Stimulated activated CD4-positive, alpha-beta T cell treated with anti-CD3 and anti-CD28 coated beads, Interleukin-4, amount 100 ng/mL, for 48 hours (primary cell): ENCODE measurements at places on chromosomes 11 and 22.

DNA sequence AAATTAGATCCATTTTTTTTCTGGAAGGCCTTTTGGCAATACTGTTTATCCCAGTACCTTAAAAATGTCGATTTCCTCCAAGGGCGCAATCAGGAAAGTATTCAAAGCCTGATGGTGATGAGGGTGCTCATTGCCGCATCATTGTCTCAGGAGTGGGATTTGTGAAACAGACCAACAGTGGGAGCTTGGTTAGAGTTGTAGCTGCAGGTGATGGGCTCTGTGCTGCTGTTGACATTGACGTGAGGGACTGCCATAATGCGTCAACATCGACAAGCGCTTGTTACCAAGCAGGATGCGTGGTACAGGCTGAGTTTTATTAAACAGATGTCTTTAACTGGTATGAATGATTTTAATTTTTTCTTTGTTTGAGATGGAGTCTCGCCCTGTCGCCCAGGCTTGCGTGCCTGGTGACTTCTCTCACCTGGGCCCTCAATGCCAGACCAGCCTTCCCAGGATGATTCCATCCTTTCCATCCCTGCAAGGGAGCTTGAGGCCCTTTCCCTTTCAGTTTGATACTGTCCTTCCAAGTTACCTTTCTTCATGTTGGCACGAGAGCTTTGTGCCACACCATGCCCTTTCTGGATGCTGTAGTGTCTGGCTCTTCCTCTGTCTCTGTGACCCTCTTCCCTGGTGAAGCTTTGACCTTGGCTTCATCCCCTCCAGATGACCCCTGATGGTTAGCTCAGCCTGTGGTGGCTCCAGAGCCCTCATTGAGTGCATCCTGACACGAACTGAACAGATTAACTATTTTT lies 10.6 kb downstream of the MED15 start:
- DNase-seq, result no peak

DNA sequence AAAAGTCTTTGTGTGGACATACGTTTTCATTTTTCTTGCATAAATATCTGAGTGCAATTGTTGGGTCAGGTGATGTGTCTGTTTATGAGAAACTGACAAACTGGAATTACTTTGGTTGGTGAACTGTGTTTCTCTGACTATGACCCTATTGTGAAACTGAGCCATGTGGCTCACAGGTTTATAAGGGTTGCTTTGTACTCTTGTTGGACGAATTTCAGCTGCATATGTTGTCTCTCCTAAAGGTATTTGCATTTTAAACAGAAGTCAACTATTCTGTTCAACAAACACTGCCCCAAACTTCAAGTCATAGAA lies 34.4 kb upstream of the RASD2 start:
- no peak for DNase-seq

DNA sequence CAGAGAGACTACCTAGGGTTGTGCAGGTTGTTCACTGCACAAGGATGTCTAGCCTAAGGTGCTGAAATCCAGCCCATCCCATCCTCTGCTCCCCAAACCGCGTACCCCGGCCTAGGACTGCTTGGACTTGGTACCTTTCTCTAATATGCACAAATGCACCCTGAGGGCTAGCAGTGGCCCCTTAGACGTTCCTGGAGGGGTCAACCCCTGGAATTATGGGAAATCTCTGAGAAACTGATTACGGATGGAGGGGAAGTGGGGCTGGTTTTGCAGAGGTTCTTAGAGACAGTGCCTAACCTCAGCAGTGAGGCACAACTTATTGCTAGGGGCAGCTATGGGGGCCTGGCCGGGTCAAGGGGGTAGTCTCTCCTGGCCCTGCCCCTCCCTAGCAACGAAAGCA lies 2.5 kb downstream of the C11orf68 start:
- no peak for DNase-seq

DNA sequence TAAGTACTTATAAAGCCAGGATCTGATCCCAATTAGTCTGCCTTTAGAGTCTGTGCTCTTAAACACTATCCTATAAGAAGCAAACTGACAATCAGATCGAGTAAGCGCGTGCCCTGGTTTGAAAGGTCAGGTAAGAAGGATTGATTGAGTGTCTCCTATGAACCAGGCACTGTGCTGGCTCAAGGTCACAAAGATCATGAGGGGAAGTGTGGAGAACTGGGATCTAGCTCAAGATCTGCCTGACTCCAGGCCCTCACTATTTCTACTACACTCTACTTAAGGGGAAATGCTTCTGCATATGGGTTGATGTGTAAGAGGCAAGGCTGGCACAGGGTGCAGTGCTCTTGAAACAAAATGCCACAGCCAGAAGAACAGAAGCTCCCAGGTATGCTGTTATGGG lies 77.0 kb downstream of the ME3 start:
- no peak for DNase-seq

- peak; percentile 4 for DNase-seq
These were observed 26.8 kb upstream of the RAG1 start for GRCh38 chr11:36540998-36541397.

DNA sequence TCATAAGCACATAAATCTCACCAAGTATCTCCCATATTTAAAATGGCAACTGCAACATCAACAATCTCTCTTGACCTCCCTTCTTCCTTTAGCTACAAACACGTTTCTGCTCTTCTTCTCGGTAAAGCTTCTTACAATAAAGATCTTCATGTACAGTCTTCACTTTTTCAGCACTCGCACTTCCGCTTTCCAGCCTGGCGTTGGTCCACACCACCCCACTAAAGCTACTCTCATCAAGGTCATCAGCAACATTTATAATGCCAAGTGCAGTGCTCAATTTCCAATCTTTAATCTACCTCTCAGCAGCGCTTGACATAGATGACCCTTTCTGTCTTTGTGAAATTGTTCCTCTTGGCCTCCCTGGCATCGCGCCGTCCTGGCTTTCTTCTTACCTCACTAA lies 33.6 kb downstream of the NTM start:
- DNase-seq, result no peak

DNA sequence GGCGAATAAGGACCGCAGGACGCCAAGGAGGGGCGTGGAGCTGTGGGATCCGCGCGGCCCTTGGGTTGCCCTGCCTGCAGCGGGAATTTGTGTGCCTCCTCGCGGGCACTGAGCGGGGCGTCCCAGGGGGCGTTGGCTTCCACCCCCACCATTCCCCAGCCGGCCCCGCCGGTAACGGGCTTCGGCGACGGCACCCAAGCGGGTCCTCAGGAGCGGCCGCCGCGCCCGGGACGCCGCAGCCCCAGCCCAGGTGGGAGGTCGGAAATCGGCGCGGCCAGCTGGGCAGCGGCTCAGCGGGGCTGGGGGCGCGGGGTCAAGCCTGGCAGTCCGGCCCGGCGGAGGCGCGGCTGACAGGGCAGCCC lies 320 bp downstream of the CLTCL1 start:
- peak; percentile 20 for DNase-seq

DNA sequence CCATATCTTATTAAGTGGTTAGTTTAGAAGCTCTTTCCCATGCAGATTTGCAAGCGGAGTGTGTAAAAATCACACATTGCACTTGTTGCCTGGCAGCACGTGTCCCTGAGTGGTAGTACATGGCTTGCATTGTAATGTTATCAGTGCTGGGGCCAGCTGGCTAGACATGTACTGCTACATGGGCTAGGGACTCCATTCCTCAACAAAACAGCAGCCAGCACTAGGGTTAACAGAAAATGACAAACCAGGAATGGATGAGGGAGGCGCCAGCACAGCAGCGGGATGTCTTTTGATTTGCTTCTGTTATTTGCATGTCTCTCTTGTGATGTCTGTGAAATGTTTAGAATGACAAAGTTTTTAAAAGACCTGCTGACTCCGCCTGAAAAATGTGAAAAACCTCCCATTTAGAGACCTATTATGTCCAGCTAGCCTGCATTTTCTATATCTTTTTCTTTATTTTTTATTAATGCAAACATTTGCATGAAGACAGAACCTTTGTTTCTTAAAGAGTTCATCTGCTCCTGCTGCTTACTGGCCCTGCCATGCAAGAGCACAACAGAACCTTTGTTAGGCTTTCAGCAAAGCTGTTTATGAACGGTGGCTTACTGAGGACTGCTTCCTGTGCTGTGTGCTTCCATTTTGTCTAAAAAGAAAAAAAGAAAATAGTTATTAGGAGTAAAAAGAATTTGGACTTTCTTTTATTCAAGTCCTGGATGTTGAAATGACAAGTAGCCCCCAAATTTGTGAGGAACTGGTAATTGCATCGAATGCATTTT lies 40.7 kb downstream of the CSTPP1 start:
- no peak for DNase-seq

DNA sequence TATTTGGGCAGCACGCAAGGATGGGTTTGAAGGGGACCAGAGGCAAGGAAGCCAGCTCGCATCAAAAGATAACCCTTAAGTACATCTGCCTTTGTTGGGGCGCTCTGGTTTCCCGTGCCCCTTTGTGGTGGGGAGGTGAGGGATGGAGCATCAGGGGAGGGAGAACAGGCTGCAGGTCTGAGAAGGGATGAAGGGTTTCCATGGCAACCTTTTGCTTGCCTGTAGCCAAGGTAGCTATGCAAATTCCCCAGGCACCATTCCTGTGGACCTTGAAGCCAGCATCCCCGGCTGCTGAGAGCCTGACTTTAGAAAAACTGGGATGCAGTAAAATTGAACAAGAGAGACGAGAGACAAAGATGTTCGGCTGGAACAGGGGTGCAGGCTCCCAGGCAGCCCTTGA lies 75.7 kb downstream of the SEZ6L start:
- DNase-seq, result no peak

GRCh38 chr22:48901324-48901723 lies 926.3 kb downstream of the BRD1 start:
- no peak for DNase-seq

DNA sequence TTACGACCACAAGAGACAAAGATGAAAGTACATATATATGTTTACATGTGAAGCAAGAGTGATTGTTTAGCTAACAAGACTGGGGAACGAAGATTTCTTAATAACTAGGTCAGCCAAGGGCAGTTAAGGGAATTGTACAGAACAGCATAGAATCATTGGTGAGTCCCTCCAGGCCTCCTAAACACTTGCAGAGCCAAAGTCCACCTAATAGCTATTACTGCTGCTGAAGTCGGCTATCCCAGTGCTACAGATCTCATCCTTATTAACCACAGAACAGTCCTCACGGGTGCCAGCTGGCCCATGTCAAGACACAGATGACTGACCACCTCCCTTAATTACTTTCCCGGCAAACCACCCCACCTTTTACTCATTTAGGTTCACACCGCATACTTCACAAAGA lies 68.5 kb upstream of the OPCML start:
- no peak for DNase-seq

GRCh38 chr11:131301306-131301705 lies 69.1 kb upstream of the NTM start:
- no peak for DNase-seq

- DNase-seq, result no peak
These were observed 263.3 kb downstream of the ETS1 start for GRCh38 chr11:128324051-128324481.

DNA sequence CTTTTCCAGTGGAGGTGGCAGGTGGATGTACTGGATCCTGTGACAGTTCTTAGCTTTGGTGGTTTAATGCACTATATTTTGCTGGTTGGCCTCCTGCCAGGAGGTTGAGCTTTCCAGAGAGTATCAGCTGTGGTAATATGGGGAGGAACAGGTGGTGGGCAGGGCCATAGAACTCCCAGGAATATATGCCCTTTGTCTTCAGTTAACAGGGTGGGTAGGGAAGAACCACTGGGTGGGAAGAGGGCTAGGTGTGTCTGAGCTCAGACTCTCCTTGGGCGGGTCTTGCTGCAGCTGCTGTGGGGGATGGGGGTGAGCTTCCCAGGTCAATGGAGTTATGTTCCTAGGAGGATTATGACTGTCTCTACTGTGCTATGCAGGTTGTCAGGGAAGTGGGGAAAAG lies 203.8 kb downstream of the DLG2 start:
- no peak for DNase-seq

DNA sequence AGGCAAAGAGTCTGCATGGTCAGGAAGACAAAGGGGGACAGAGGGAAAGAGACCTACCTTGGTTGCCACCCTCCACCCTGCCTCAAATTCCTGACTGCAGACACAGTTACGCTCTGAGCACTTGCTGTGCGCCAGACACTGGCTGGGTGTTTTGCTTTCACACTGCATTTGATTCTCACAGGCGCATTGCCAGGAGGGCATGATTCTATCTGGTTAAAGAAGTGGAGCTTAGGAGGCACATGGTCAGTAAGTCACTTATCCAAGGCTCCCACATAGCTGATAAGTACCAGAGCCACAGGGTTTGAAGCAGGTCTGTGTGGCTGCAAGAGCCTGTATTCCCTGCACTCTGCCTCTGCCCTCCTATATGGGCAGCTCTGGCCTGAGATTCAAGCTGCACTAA lies 103.9 kb downstream of the TIMP3 start:
- no peak for DNase-seq

GRCh38 chr11:9600166-9600565 lies 26.7 kb downstream of the WEE1 start:
- DNase-seq, result no peak

DNA sequence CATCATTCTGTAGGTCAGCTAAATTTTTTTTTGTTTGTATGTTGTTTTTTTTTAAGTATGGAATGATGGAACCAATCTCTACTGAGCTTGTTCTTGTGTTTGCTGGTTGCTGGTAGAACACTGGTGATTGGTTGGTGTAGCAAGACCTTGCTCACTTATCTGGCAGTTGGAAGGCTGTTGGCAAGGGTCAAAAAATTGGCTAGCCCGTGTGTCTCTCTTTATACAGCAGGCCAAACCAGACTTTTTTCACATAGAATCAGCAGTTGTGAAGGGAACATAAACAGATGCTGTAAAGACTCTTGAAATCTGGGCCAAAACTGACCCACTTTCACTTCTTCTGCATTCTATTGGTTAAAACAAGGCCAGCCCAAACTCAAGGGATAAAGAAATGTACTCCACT lies 2026.5 kb downstream of the LRRC4C start:
- no peak for DNase-seq

- no peak for DNase-seq
These were observed 48.8 kb downstream of the NAT10 start for GRCh38 chr11:34154059-34154875.
